ENCODE measurements at places on chromosomes 3 and 15. TPM values are rescaled to one million over a fixed set of nuclear protein-coding genes. Genes with fewer than 3 reads are reported as not detected.

Gene ELL3
- 1.3 TPM for total RNA-seq

Gene NSUN3
- 7.1 TPM for total RNA-seq

Gene CLDN18
- total RNA-seq = not detected

Gene MYO1E
- 312 TPM for total RNA-seq

Gene SHC4
- 0.80 TPM for total RNA-seq

Gene PP2D1
- not detected for total RNA-seq

Gene PRSS50
- not detected for total RNA-seq

Gene SLC22A13
- not detected for total RNA-seq

Gene TRIM71
- not detected for total RNA-seq

Gene COL6A5
- not detected for total RNA-seq

Gene TM6SF1
- total RNA-seq = 0.10 TPM

Gene SEMA3F
- 15.0 TPM for total RNA-seq

Gene SPG11
- 9.7 TPM for total RNA-seq

Gene GRIP2
- 1.6 TPM for total RNA-seq

Gene ZKSCAN7
- not detected for total RNA-seq

Gene CADM2
- total RNA-seq = 0.10 TPM

Gene GOLGA8R
- total RNA-seq = 0.15 TPM

Gene C3orf52
- total RNA-seq = 11.3 TPM

Gene CISH
- total RNA-seq = 0.69 TPM

Gene MKRN3
- total RNA-seq = 2.6 TPM

Gene GOLGA6B
- not detected for total RNA-seq

Gene ACP3
- total RNA-seq = not detected

Gene AMIGO3
- 1.1 TPM for total RNA-seq

Gene ROBO2
- not detected for total RNA-seq

Measured in A549 treated with GW870086 at 1 μM for 4 hours (cell line).